ENCODE measurements at places on chromosomes 4 and X. TPM values are rescaled to one million over a fixed set of nuclear protein-coding genes. Genes with fewer than 3 reads are reported as not detected.
A peak's percentile ranks its signal among the peaks of the same experiment; 100 is the strongest.

The SPACA5 gene
- not detected for total RNA-seq

GRCh38 chr4:158074851-158075250 lies 98.0 kb downstream of the GASK1B start:
- no peak for DNase-seq

The TMEM144 gene
- total RNA-seq = 9.8 TPM

- DNase-seq = no peak
These were observed 60.4 kb upstream of the HPF1 start for GRCh38 chr4:169818063-169818679.

- peak; percentile 66 for DNase-seq
These were observed 57.6 kb upstream of the LGI2 start for GRCh38 chr4:25088093-25088952.

The PI4K2B gene
- total RNA-seq = 57.7 TPM

The ASB11 gene
- total RNA-seq = not detected

DNA sequence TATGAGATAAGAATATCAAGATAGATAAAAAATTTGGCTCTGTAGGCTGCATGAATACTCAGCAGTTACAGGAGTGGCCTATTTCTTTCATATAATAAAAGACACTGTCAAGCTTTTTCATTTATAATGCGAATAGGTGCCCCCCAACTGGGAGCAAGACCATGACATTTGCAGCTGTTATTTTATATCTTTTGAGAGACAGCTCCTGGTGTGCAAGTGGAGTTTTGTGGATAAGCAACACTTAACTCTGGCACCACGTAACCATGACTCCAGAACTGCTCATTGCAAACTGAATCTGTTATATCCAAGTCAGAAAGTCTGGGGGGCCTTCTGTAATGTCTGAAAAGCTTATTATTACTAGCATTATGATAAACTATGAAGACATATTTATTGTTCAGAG lies 1372.4 kb downstream of the C4orf33 start:
- DNase-seq = no peak

The TRIM2 gene
- 0.62 TPM for total RNA-seq

DNA sequence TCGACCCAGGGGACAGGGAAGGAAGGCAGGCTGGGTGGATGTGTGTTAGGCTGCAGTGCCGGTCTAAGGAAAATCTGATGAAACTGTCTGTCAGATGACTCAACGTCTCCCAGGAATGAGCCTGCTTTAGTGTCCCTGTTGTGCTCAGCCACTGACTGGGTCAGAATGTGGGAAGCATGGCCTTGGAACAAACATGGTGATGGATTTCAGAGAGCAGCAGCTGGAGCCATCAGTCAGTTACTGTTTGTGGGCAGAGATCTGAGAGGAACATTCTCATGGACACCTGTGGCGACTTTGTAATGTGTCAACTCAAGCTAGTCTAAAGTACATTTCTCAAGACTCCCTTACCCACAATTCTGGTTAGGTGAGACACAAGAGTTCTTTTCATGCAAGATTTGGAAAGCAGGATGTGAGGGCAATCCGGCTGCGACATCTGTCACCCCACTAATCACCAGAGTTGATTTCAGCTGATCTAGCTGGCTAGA lies 63.2 kb downstream of the ANAPC10 start:
- DNase-seq = no peak

The FAM47E gene
- total RNA-seq = 0.37 TPM

The STK26 gene
- total RNA-seq = 3.1 TPM

GRCh38 chr4:128553686-128554515 lies 255.6 kb upstream of the JADE1 start:
- DNase-seq = peak; percentile 34

The PDK3 gene
- 21.7 TPM for total RNA-seq

GRCh38 chr4:90215286-90215685 lies 88.1 kb downstream of the CCSER1 start:
- DNase-seq = no peak

DNA sequence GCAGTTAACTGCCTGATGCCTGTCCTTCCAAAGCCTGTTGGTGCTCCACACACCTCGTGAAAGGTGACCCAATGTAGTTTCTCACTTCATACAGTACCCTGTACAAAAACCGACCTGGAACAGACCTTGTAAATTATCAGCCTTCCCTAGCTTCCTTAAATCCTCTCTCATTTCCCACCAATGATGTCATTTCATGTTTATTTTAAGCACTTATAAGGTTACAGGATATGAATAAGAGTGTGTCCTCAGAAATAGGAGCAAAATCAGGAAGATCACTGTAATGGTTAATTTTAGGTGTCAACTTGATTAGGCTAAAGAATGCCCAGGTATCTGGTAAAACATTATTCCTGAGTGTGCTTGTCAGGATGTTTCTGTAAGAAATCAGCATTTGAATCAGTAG lies 44.7 kb downstream of the TMEM150C start:
- DNase-seq = no peak

GRCh38 chrX:154731881-154732280 lies 19.0 kb downstream of the GAB3 start:
- no peak for DNase-seq

GRCh38 chr4:175229154-175229553 lies 311.0 kb downstream of the ADAM29 start:
- no peak for DNase-seq

The SSX1 gene
- total RNA-seq = not detected

DNA sequence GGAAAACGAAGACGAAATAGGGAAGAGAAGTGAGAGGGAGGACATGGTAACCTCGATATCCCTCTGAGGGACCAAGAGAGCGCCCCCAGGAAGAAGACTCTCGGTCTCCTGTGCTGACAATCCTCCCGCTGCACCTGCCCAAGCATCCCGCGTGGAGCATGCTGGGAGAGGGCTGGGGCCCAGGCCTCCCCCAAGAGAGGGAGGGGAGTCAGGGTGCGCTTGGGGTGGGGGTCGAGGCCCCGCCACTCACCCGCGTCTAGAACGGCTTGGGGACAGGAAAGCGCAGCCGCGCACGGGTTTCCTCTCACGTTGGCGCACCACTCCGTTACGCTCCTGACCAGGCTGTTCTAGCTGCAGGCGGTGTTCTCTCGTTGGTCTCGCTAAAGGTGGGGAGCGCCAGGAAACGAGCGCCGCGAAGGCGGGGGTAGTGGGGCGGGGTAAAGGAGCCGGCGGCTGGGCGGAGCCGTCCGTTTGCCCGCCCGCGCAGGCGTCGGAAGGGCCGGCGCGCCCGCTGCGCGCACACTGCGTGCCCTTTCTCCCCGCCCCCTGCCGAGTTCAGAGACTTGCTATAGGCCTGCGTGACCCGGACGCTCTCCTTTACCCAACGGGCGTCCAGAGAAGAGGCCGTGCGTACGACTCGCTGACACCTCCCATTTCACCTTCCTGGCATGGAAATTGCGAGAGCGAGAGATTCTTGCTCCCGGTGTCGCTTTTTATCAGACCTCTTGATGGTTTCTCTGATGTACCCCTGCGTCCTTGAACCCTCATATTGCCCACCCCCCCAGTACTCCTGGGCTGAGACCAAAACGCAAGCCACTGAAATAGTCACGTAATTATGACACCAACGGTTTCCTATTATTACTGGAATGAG lies at the start of gene C1GALT1C1:
C1GALT1C1 (minus strand) TSS at position 388 of the 871 bp plus-strand sequence. CDS start 2,888 bp downstream, outside the sequence.
- peak; percentile 93 for DNase-seq

Data from G401 (cell line).